ENCODE measurements at places on chromosomes 2 and 18.

DNA sequence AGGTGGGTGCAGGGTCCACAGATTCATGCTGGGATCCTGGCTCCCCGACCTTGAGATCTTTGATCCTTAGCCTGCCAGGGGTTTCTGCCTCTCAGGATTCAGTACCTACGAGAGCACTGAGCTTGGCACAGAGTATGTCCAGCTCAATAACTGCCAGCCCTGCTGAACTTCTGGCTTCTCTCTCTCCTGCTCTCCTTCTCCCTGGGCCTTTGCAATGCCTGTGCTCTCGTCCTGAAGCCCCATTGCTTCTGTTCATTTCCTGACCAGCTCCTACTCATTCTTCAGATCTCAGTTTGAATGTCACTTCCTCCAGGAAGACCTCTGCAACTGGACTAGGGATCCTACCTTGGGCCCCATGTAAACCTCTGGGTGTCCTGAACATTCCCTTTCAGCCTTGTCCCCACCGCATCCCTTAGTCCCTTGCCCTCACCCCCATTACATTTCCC is 113.8 kb upstream of the HAAO start:
- DNase-seq: no peak

- no peak for DNase-seq
These were observed 24.0 kb upstream of the TEX261 start for GRCh38 chr2:71018625-71019024.

GRCh38 chr2:230410861-230411569 is 5.0 kb upstream of the SP100 start:
- DNase-seq: no peak

DNA sequence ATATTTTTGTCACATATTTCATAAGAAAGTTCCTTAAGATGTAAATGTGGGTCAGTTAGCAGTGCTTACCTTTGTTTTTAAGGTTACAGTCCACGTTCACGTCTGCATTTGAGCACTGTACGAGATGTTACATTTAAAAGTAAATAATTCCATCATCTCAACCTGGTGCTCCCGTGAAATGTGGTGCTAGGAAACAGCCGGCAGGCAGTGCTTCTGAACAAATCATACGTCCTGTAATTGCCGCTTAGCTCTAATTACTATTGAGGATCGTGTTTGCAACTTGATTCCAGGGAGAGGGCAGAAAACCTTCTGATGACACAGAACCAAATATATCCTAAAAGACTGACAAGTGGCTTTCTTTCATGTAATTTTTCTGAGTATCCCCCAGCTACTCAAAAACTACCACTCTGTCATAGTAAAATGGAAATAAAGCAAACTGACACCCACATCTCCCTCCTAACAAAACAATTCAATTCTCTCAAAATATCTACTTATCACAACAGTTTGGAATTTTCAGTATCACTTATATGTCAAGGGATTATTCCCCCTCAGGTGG is 297.8 kb upstream of the SESTD1 start:
- DNase-seq: no peak

DNA sequence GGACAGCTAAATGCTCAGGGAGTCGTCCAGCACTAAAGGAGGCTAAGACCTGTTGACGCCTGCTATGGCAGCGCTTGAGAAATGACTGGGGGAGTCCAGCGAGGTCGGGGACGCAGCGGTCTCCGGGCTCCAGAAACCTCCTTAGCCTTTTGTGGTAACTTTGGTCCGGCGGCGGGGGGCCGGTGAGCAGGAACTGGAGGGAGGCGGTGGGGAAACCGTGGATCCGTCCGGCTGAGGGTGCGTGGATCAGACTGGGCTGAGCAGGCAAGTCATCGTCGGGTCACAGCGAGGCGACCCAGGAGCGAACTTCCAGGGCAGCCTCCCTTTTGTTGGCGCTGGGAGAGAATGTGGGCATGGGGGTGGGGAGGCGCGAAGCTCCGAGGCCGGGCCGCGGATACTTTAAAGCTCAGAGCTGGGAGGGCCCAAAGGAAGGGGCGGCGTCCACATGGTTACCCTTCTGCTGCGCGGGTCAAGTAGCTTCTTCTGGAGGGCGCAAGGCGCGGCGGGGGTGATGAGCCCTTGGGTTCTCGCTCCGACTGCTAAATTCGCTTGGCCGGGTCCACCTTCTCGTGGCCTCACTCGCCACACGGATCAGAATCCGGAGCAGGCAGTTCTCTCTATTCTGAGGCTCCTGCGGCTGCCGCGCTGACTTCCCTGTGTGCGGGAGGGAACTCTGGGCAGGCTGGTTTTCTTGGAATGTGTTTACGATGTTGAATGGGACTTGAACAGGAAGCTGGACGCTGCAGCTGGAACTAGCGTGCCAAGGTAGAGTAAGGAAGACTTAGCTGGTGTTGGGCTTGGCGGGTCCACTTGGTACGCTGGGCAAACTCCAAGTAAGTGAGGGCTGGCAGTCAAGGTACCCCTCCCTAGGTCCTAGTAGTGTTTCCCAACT is 920 bp downstream of the GULP1 start:
- peak; percentile 24 for DNase-seq

- no peak for DNase-seq
These were observed 133.4 kb downstream of the NDUFA10 start for GRCh38 chr2:239891698-239892097.

DNA sequence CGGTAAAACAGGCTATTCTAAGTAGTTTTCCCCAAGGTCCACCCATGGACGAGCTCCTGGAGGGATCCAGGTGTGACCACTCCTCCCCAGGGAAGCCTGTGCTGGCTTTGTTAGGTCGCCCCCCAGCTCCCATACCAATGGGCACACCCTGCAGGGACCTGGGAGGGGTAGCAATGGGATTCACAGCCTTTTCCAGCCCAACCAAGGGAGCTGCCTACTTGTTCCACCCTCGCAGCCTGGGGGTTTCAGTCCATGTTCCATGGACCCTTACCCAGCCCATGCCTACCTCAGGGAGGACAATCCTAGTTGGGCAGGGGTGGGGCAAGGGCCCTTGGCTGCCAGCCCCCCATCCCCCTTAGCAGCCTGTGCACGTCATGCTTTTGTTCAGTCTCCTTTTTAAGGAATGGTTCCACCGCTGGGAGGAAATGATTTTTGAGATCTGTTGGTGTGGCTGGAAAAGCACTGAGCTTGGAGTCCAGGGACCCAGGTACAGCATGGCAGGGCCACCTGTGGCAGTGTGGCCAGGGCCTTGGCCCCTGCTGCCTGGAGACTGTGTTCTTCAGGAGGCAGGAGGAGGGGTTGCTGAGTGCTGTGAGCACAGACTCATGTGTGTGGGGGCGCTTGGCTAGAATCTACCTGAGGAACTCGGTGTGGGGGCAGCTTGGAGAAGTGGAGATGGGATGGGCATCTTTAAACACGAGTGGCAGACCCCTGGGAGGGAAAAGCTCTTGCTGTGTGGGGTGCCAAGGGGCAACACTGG is 166.8 kb downstream of the TWIST2 start:
- DNase-seq: no peak
